ENCODE measurements at places on chromosomes 12 and 14. TPM values are rescaled to one million over a fixed set of nuclear protein-coding genes. Genes with fewer than 3 reads are reported as not detected.

Gene SCARB1
- 10.0 TPM for total RNA-seq

Gene NTN4
- total RNA-seq = 253 TPM

Gene RERG
- total RNA-seq = 4.1 TPM

- DNase-seq = no peak
These were observed 10.8 kb upstream of the PLEKHH1 start for GRCh38 chr14:67522270-67522669.

DNA sequence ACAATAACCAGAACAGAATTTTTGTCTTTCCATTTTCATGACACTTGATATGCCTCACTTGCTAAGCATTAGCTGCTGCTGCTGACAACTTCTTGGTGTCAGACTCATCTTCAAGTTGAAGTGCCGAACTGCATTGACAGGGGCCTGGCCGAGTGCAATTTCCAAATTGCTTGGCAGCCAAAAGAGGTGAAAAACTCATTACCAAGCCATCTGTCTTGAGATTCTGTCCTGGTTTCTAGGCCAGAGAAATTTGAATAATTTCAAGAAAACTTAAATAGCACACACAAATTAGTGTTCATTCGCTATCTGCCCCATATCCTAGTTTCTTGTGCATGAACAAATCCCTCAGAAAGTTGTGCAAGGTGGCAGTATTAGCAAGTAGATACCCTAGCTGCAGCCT is 165.3 kb upstream of the RASSF8 start:
- no peak for DNase-seq

Data from renal cortical epithelial cell (primary cell).